ENCODE measurements at places on chromosomes 6 and 20. TPM values are rescaled to one million over a fixed set of nuclear protein-coding genes. Genes with fewer than 3 reads are reported as not detected.

TRDN gene
- not detected for total RNA-seq

GRCh38 chr20:64143018-64143801 lies 21.0 kb upstream of the MYT1 start:
- no peaks in the 10 kb centered on the region for H3K36me3 ChIP-seq
- H3K27me3 ChIP-seq, result peaks cover 2% of the 10 kb centered on the region
- no peak overlapping the region for H3K27ac ChIP-seq
- no peak overlapping the region for H3K4me3 ChIP-seq
- no peak for DNase-seq

DNA sequence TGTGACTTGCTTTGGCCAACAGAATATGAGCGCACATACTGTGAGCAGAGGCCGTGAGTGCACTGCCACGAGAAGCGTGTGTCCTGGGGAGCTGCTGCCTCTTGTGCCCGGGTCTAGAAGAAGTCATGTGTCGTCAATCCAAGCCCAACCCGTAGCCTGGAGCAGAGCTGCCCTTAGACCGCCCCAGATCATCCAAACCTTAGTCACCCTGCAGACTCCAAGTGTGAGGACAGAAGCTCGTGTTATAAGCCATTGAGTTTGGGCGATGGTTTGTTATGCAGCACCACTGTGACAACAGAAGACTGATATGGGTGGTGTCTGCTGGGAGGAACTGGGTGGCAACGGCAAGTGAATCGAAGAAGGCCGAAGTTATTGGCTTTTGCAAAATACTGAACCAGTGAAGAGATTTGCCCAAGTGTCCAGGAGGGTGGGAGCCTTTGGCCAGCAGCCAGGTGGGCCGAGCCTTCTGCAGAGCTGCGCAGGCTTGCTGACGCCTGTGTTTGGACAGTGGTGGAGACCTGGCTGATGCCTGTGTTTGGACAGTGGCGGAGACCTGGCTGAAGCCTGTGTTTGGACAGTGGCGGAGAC lies 101.3 kb upstream of the SULF2 start:
- DNase-seq, result no peak
- H3K36me3 ChIP-seq, result no peaks in the 10 kb centered on the region
- H3K4me3 ChIP-seq, result no peak overlapping the region
- no peaks in the 10 kb centered on the region for H3K4me1 ChIP-seq
- no peaks in the 10 kb centered on the region for H3K27me3 ChIP-seq

DNA sequence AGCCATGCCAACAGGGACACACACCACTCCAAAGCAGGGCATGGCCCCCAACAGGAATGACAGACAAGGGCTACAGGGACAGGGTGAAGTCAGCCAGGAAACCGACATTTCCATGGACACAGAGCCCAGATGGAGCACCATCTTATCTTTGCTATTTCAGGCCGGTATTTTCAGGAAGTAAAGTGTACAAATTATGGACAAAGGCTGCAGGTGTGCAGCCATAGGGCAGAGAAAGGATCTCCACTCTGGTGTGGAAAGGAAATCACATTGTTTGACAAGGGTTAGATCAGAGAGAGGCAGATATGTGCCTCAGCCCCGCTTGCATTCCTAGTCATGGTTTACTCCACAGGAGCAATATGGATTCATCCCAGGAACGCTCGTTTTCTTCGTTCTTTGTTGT lies 81.7 kb upstream of the SLC22A23 start:
- no peak overlapping the region for H3K27ac ChIP-seq
- DNase-seq, result no peak
- H3K36me3 ChIP-seq, result no peaks in the 10 kb centered on the region

GRCh38 chr6:24419526-24419925 lies 16.8 kb downstream of the MRS2 start:
- no peak overlapping the region for H3K27ac ChIP-seq
- H3K4me1 ChIP-seq, result no peaks in the 10 kb centered on the region
- H3K36me3 ChIP-seq, result peaks cover 66% of the 10 kb centered on the region
- DNase-seq, result no peak
- no peak overlapping the region for H3K4me3 ChIP-seq
- H3K27me3 ChIP-seq, result no peaks in the 10 kb centered on the region

DNA sequence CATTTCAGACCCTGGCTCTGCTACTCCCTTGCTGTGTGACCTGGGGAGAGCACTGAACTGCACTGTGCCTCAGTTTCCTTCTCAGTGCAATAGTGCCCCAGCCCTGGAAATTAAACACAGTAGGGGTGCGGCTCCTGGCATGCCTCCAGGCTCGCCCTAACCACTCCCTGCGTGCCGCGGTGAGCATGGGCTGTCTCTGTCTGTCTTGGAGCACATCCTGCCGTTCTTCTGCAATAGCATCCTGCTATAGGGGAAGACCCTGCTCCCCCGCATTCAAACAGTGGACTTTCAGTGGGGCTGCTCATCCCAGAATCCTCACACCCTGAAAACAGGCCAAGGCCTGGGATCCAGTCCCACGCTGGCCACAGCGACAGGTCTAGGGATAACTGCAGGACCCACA lies 129.5 kb downstream of the FOXC1 start:
- no peaks in the 10 kb centered on the region for H3K36me3 ChIP-seq
- H3K27ac ChIP-seq, result no peak overlapping the region
- H3K27me3 ChIP-seq, result no peaks in the 10 kb centered on the region
- DNase-seq, result no peak
- H3K4me1 ChIP-seq, result no peaks in the 10 kb centered on the region

Data from activated T-helper 2 cell treated with anti-CD3 and anti-CD28 coated beads, Interferon-gamma antibody, Interleukin-2, Interleukin-4, amounts not matched to agents 10 μg/mL and 5 μg/mL and 100 μg/mL, durations not matched to agents 14 hours and 24 hours and 36 hours (primary cell).